Right lung (tissue), 10 donors: ENCODE measurements at places on chromosomes 2 and 18. TPM values are rescaled to one million over a fixed set of nuclear protein-coding genes. Genes with fewer than 3 reads are reported as not detected.

DNA sequence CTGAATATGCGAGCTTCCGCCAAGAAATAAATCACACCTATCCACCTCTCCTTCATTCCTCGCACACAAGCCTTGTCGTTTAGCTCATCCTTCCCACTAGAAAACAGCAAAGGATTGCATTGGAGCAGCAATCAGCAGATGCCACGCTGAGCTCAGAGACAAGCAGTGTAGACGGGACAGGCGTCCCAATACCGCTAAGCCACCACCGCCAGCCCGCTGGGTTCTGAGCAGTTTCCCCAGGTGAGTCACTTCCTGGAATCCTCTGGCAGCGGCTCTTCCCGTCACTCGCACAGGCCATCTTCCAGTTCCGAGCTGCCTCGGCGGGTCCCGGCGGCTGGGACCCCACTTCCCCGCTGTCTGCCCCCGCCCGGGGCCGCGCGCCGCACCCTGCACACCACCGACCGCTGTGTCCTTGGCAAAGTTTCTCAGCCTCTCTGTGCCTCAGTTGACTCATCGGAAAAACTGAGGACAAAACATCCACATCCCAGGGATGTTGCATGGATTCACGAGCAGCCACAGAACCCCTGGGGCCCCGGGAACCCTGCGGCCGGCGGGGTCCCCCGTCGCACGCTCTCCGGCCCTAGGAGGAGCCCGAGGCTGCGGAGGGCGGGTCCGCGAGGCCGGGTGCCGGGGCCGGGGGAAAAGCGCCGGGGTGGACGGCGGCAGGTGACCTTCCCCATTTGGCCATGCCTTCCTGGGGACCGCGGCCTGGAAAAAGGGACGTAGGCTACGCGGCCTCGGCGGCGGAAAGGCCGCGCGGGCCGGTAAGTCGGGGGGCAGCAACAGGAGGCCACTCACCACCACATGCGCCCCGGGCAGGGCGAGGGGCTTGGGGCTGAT, 573 bp downstream of the KDSR start:
- peak; percentile 10 for DNase-seq

DNA sequence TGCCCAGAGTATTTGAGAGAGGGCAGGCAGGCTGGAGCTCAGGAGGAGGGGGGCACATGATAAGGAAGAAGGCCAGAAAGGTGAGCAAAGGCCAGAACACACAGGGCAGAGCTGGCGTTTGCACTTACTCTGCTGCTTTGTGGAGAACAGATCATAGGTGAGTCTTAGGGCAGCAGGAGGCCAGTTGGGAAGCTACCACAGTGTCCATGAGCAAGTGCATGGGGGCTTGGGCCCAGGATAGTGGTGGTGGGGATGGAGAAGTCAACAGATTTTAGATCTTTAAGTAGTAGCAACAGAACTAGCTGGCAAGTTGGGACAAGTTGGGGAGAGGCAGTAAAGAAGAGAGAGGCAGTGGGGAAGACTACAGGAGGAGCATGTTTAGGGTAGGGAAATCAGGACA, 168.0 kb downstream of the ANTXR1 start:
- no peak for DNase-seq

DNA sequence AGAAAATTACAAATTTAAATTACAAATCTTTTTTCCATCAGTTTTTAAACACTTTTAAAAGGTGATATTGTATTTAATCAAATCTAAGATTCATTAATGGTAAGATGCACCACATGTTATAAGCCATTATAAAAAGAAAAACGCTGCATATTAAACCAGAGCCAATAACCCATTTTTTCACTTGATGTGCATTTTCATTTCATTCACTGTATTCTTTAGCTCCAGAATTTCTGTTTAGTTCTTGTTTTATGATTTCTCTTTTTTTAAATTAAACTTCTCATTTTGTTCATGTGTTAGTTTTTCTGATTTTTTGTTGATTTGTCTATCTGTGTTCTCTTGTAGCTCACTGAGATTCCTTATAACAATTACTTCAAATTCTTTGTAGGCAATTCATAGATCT, 62.4 kb upstream of the MBOAT2 start:
- DNase-seq: no peak

DNA sequence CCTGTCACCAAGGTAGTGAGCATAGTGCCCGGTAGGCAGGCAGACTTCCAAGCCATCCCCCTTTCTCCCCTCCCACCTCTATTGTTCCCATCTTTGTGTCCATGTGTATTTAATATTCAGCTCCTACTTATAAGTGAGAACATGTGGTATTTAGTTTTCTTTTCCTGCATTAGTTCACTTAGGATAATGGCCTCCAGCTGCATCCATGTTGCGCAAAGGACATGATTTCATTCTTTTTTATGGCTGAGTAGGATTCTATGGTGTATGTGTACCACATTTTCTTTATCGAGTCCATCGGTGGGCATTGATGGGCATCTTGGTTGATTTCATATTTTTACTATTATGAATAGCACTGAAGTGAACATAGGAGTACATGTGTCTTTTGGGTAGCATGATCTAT, 35.3 kb downstream of the MMADHC start:
- DNase-seq: no peak

DNA sequence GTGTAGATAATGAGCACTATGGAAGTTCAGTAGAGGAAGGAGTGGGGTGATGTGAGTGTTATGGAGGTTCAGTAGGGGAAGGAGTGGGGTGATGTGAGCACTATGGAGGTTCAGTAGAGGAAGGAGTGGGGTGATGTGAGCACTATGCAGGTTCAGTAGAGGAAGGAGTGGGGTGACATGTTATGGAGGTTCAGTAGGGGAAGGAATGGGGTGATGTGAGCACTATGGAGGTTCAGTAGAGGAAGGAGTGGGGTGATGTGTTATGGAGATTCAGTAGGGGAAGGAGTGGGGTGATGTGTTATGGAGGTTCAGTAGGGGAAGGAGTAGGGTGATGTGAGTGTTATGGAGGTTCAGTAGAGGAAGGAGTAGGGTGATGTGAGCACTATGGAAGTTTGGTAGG, 116.3 kb upstream of the SMAD7 start:
- no peak for DNase-seq

GRCh38 chr2:12284037-12284436, 432.7 kb upstream of the TRIB2 start:
- DNase-seq: no peak

DNA sequence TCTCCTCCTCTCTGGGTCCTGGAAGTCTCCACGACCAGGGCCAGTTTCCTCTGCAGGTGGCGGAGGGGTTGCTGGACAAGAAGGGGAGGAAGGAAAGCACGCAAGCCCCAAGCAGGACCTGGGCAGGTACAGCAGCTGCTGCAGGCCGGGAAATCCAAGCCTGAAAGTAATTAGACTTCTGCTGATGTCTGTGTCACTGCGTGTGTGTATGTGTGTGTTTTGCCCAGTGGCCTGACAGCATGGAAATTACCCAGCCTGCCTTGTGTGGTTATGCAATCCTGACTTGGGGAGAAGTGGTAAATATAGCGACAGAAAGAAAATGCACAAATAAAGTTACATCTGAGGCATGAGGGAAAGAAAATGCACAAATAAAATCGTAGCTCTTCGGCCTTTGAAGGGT, 121.8 kb upstream of the ZBTB14 start:
- DNase-seq: peak; percentile 74

DNA sequence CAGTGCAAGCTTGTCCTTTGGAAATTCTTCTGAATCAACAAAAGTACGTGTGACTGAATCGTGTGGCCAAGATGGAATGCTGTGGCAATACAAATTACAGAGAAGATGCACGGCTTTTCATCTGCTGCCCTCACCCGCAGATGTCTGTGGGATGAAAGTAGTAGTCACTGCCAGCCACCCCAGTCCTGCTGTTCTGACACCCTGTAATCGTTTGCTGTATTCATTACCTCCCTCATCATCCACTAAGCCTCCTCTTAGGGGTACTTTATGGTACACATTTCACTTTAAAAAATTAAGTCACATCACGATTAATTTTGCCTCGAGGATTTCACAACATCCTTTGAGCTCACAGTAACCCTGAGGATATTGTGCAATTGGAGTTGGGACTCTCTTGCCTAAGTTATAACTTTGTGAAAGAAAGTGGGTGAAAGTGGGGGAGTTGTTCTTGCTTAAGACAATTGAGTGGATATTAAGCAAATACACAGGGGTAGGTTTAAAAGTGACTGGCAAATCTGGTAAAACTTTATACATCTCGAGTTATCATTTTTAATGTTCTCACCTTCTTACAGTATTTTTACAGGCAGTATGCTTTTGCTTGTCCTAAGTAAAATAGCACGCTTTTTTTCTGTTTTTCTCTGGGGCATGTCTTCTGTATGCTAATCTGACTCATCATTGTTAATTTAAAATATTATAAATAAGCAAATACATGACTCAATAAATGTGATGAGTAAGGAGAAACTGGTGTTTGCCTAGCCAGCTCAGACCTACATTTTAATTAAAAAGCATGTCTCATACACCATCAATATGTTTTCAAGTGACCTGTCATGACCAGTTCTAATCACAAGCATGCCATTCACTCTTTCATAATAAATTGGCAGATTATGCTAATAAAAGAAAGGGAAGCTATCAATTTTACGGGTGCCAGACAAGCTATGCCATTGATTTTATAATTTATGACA, 680.9 kb downstream of the IRS1 start:
- peak; percentile 85 for DNase-seq

DNA sequence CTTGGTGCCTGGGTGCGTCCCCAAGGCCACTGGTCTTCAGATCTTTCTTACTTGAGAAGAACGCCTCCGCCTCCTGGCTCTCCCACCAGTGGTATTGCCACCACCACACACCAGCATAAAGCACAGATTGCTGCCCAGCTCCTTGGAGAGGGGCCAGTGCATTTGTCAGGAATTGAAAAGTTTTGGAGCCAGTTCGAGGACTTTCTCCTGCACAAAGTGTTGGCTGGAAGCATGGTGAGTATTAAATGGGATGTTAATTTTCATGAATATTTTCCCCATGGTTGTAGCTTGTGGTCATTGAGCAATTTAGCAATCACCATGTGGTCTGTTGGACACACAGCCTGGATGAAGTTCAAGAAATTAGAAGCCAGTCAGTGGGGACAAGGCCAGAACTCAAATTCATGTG, 684.6 kb upstream of the FANCL start:
- peak; percentile 5 for DNase-seq

DNA sequence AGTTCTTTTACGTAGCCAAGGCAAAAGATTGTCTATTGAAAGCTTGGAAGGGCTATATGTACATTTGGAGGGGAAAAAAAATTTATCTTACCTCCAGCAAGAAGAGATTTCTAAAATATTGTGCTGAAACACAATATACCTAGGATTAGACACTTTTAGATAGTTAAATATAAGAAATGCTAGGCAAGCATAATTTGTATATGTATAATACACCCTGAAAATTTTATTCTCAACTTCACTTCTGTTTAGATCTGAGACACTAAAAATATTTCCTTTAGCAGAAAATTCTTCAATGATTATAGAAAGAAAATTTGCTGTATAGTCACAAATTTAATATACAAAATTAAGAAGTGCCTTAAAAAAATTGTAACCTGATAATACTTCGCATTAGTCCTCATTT, 42.6 kb downstream of the ITGAV start:
- no peak for DNase-seq

DNA sequence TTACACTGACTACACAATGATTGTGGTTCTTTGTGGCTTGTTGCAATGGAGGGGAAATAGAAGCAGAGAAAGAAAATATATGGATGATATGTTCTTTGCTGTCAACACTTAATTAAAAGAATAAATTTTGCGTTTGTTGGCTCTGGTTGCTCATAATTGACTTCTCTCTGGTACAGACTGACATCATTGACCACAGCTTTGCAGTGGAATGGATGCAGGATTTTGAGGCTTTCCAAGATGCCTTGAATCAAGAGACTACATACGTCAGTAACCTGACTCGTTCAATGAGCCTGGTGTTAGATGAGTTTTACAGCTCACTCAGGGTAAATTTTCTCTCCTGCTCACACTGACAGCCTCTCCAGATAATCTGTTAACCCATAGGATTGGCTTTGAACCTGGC, 9.9 kb downstream of the GPN1 start:
- no peak for DNase-seq

- DNase-seq: no peak
These were observed 17.3 kb upstream of the FHL2 start for GRCh38 chr2:105416156-105416555.

GRCh38 chr2:100641125-100641435, 78.3 kb downstream of the PDCL3 start:
- DNase-seq: no peak

DNA sequence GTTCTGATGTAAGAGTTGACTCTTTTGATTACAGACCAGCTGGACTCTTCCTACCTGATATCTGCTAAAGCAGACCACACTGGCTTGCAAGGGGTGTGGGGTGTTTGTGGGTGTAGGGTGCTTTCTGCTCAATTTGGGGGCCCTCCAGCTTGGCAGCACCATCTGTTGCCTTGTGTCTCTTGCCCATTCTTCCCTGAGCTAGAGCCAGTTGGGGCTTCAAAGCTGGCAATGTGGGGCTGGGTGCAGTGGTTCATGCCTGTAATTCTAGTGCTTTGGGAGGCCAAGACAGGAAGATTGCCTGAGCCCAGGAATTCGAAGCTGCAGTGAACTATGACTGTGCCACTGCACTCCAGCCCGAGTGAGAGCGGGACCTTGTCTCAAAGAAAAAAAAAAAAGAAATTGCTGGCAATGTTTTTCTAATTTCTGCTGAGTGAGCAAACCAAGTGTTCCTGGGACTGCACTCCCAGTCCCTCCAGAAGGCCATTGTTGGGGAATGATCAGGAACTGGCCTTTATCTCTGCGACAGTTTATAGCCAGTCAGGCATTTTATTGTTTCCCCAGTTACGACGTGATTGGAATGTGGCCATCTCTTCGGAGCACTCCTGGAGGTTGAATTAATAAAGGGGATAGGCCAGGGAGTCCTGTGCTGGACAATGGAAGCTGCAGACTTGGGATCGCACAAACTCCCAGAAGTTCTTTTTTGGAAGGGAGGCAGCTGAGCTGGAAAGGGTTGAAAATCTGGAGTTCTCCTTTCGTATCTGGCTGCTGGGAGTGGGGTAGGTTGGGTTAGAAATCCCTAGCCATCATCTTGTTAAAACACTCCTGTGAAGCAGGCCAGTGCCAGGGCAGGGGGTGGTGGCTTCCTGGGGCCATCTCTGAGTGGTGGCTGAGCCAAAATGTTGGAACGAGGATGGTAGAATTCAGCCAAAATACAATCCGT, 57.2 kb downstream of the LIPG start:
- DNase-seq: no peak

DNA sequence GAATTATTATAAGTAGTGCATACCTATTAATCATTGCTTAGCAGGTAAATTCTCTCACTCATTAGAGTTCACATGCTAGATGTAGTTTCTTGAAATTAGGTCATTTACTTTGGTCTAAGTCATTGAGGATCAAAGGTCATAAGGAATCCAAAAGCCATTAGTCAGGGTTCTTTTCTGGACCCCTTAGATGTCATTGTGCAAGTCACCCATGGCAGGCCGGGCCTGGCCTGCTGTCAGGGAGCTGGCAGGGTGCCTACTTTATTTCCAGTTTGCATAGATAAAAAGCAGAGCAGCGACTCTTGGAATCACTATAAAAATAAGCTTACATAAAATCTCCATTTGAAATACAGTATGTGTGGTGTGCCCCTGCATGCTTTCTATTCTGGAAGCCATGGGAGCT, 91.3 kb downstream of the MEIS1 start:
- DNase-seq: peak; percentile 41

- no peak for DNase-seq
These were observed 458.0 kb upstream of the HS6ST1 start for GRCh38 chr2:128776461-128777195.

MTLN gene
- 14.7 TPM for polyA plus RNA-seq

ALKAL2 gene
- 9.1 TPM for polyA plus RNA-seq

RND3 gene
- polyA plus RNA-seq: 85.3 TPM

FRZB gene
- polyA plus RNA-seq: 4.0 TPM

IL37 gene
- polyA plus RNA-seq: 0.65 TPM

IL36G gene
- 0.21 TPM for polyA plus RNA-seq

FNDC4 gene
- 13.6 TPM for polyA plus RNA-seq

NOSTRIN gene
- polyA plus RNA-seq: 39.8 TPM

OTOS gene
- not detected for polyA plus RNA-seq

CARF gene
- 20.0 TPM for polyA plus RNA-seq

MYL1 gene
- 10.4 TPM for polyA plus RNA-seq

DNAH6 gene
- polyA plus RNA-seq: 3.0 TPM

NEU4 gene
- polyA plus RNA-seq: 0.16 TPM
